Umbilical cord (tissue), 2 donors: ENCODE measurements at places on chromosomes 12 and 14. TPM values are rescaled to one million over a fixed set of nuclear protein-coding genes. Genes with fewer than 3 reads are reported as not detected.
A peak's percentile ranks its signal among the peaks of the same experiment; 100 is the strongest.

The PIWIL1 gene
- 1.4 TPM for total RNA-seq

The NKX2-1 gene
- total RNA-seq, result 2.9 TPM

The CCDC197 gene
- total RNA-seq, result not detected

The DEPDC4 gene
- total RNA-seq, result not detected

The SDR9C7 gene
- total RNA-seq, result not detected

DNA sequence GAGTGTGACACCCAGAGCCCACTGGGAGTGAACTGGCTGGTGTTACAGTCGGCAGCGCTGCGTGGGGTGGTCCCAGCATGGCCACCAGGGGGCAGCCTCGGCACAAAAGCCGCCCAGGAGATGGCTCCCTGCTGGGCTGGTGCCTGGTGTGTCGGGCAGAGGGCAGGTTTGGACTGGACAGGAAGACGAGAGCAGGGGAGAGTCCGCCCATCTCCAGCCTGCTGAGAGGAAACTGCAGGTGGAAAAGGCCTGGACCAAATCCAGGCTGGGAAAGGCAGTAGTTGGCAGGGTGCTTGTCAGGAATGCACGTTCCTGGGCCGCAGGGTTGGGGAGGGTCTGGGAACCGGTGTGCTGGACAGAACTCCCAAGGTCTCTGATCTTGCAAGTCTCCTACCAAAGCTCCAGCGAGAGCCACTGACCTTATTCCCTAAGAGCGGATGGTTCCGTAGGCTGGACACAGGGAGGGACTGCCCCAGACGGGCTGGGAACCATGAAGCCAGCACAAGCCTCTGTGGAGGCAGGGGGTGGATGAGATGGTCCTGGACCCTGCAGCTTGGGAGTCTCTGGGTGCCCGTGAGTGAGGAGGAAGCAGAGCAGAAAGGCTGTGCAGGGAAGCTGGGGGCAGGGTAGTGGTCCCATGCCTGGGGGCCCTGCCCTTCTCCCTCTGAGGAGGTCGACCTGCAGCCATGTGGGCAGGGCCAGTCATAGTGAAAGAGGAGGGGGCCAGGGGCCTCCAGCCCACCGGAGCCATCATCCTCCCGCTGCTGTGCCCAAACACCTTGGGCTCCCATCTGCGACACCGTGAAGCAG, 1.8 kb downstream of the AHNAK2 start:
- peak; percentile 65 for DNase-seq

DNA sequence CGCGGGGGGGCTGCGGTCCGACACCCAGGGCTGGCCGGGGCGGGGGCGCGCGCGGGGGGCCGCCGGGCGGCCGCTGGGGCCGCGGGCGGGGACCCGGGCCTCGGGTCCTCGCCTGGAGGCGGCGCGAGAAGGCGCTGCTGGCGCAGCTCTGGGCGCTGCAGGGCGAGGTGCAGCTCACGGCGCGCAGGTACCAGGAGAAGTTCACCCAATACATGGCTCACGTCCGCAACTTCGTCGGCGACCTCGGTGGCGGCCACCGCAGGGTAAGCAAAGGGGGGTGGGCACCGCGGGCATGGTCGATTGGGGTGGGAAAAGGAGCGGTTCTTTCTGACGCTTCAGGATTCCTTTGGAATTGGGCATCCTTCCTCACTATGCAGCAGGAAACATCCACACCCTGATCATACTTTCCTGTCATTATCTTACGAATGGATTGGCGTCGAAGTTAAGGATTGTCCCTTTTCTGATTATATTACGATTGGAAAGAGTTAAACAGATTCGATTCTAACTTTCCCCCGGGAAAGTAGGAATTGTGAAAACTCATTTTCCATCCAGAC, 798 bp downstream of the PDZRN4 start:
- no peak for DNase-seq

DNA sequence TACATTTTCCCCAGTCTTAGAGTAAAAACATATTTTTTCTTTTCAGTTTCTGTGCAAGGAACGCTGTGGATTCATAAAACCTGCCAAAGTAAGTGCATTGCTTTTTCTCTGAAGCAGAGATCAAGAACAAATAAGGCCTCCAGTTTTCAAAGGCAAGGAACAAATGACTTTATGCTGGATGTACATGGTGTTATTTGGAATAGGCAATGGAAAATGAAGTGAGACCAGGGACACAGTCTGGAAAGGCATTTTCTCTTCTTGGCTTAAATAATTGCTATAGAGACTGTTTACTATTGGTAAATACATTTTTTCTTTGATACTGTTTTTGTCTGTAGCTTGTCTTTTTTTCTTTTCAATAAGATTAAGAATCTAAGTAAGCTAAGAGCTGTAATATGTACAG, 725.9 kb upstream of the MDGA2 start:
- peak; percentile 5 for DNase-seq

- no peak for DNase-seq
These were observed 41.4 kb downstream of the TPCN1 start for GRCh38 chr12:113262710-113263109.

DNA sequence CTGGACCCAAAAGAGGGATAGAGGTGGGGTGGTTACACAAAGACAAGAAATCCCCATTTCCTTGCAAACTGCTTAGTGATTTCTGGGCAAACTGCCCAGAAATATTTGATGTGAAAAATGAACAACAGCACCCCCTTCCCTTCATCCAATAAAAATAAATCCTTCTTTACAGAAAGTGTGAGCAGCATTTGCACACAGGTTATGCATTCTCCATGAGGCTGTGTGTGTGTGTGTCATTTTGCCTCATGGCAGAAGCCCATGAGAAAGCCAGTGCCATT, 17.2 kb upstream of the NRXN3 start:
- peak; percentile 1 for DNase-seq

- DNase-seq, result peak; percentile 60
These were observed 29.3 kb upstream of the PNMA1 start for GRCh38 chr14:73743431-73743931.

- no peak for DNase-seq
These were observed 929 bp upstream of the UBE2N start for GRCh38 chr12:93442411-93443340.

DNA sequence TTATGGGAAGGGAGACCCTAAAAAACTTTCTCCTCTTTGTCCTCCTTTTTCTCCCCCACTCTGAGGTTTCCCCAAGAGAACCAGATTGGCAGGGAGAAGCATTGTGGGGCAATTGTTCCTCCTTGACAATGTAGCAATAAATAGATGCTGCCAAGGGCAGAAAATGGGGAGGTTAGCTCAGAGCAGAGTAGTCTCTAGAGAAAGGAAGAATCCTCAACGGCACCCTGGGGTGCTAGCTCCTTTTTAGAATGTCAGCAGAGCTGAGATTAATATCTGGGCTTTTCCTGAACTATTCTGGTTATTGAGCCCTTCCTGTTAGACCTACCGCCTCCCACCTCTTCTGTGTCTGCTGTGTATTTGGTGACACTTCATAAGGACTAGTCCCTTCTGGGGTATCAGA, 4.6 kb upstream of the RPS26 start:
- DNase-seq, result no peak

DNA sequence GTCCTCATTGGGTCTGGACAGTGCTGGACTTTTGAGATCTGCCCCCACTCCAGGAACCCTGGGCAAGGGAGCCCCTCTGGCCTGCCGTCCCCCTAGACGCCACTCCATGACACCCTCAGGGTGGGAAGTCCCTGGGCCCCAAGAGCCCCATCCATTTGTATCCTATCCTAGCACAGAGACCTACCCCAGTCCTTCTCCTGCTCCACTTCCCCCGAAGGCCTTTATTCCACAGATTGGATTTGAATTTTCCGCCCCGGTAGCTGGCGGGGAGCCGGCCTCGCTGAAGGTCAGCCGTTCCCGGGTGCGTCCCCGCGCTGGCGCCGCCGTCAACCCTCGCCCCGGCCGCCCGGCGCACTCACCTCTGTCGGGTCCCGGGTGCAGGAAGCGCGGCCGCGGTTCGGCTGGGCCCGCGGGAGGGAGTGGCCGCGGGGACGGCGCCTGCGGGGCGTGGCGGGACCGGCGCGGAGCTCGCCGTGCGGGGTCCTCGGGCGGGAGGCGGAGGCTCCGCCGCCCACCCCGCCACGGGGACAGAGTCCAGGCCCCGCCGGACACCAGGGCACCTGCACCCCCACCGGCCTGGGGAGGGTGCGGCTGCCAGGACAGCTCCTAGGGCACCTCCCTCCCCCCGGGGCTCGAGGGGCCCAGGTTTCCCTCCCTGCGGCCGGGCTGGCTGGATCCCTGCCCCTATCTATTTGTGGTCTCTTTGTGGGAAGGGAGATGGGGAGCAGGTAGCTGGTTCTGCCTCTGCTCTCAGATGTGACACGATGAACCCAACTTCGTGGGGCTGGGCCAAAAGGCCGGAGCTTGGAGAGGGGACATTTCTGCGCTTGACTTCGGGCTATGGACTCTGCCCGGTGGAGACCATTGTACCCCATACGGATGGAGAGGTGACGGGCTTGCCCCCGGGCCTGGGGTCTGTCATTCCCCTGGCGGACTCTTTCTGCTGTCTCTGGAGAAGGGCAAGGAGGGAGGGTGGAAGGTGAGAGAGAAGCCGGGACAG, 19.9 kb upstream of the GPR68 start:
- no peak for DNase-seq

DNA sequence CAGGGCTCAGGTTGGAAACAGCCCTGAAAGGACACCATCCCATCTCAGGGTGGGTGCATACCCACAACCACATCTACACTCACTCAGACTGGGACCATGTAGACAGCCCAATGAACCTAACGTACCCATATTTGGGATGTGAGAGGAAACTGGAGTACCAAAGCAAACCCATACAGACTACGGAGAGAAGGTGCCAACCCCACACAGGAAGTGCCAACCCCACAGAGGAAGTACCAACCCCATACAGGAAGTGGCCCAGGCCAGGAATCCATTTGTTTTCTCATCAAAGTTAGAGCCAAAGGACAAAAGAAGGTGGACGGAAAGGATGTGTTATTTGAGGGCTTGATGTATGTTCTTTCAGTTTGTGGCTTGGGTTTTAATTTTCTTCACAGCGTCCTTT, 19.5 kb upstream of the SPIC start:
- no peak for DNase-seq

DNA sequence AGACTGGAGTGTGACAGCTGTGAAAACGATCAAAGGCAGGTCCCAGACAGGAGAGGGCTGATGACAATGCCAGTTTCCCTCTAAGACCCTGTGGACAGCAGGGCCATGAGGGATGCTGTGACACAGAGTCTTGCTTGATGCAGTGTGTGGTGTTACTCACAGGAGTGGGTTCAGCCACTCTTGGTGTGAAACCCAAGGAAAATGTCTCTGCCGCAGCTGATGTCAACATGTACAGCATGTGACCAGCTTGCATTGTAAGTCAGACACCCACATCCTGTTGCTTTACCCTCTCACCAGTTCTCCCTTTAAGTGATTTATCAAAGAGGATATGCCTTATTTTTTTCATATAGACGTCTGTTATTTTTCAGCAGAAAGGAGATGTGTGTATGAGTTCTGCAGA, 268.6 kb downstream of the BTG1 start:
- DNase-seq, result no peak
